ENCODE measurements at places on chromosomes 6 and 20.

GRCh38 chr6:10951675-10952282 lies 64.9 kb downstream of the SYCP2L start:
- H3K36me3 ChIP-seq = no peaks in the 10 kb centered on the region
- H3K4me3 ChIP-seq = 0 out of 2 replicates have a peak overlapping the region, but pooled peaks have one; percentile 33
- DNase-seq = peak; percentile 78
- peaks cover 8% of the 10 kb centered on the region for H3K4me1 ChIP-seq
- H3K27me3 ChIP-seq = no peaks in the 10 kb centered on the region
- H3K27ac ChIP-seq = no peak overlapping the region

DNA sequence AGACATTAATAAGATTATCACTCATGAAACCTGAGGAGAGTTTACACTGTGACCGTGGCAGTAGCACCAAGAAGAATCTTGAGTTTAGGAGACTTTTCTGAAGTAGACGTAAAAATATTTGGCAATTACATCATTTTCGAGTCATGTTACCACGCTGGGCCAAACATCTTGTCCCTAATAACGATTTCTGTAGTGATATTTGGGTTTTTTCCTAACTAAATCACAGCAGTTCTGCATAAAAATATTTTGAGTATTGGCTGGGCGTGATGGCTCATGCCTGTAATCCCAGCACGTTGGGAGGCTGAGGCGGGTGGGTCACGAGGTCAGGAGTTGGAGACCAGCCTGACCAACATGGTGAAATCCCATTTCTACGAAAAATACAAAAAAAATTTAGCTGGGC lies 262.4 kb downstream of the PHF3 start:
- peak; percentile 64 for DNase-seq
- H3K36me3 ChIP-seq = no peaks in the 10 kb centered on the region
- peaks cover 29% of the 10 kb centered on the region for H3K4me1 ChIP-seq

DNA sequence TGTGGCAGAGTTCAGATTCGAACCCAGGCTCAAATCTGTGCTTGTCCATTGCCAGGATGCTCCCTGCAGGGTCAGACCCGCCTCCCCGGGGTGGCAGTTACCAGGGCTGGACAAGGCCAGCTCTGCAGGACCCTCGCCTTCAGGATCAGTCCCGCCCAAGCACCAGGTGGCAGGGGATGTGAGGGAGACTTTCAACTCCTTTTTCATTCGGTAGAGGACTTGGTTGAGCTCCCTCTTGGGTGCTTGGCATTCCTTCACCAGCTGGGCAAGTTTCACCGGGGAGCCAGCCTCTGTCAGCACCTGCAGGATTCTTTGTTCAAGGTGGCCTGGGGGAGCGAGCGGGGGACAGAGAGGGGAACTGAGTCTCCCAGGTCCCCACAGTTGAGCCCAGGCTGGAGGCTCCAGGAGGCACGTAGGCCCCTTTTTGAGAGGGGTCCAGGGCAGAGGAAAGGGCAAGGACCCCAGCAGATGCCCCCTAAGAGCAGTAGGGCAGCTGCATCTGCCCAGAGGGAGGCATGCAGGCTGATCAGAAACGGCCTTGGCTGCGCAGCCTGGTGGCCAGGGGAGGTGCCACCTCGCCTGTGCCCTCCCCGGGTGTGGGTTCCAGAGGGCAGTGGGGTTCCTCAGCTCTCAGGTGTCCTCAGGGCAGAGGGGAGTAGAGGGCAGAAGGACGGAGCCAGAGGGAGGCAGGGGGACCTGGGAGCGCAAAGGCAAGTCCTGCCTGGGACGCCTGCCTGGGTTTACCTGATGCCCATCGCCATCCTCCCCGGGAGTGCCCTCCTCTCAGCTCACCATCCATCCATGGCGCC lies 3.9 kb downstream of the ZBP1 start:
- no peaks in the 10 kb centered on the region for H3K36me3 ChIP-seq
- H3K27ac ChIP-seq = no peak overlapping the region
- H3K27me3 ChIP-seq = no peaks in the 10 kb centered on the region
- DNase-seq = no peak
- no peaks in the 10 kb centered on the region for H3K4me1 ChIP-seq
- no peak overlapping the region for H3K4me3 ChIP-seq

GRCh38 chr6:20402342-20403069 lies 827 bp downstream of the E2F3 start:
- peak overlapping the region; percentile 98 for H3K4me3 ChIP-seq
- H3K27ac ChIP-seq = peak overlapping the region; percentile 89
- peak; percentile 65 for DNase-seq
- peaks cover 5% of the 10 kb centered on the region for H3K4me1 ChIP-seq
- H3K27me3 ChIP-seq = no peaks in the 10 kb centered on the region
- H3K36me3 ChIP-seq = no peaks in the 10 kb centered on the region

- no peak overlapping the region for H3K27ac ChIP-seq
- no peak for DNase-seq
- no peak overlapping the region for H3K4me3 ChIP-seq
- H3K4me1 ChIP-seq = no peaks in the 10 kb centered on the region
Measured at GRCh38 chr6:45916692-45917091, 99.0 kb downstream of the CLIC5 start.

- H3K27ac ChIP-seq = no peak within 1 kb of the TSS
- H3K4me1 ChIP-seq = no peaks in the 10 kb centered on the region
- no peaks in the 10 kb centered on the region for H3K36me3 ChIP-seq
Measured at GRCh38 chr6:131636880-131637792, at the start of gene ENPP3. Gene ENPP3, plus strand, starts transcription at chr6:131637302. Its CDS starts 83 bp downstream, at chr6:131637385.

DNA sequence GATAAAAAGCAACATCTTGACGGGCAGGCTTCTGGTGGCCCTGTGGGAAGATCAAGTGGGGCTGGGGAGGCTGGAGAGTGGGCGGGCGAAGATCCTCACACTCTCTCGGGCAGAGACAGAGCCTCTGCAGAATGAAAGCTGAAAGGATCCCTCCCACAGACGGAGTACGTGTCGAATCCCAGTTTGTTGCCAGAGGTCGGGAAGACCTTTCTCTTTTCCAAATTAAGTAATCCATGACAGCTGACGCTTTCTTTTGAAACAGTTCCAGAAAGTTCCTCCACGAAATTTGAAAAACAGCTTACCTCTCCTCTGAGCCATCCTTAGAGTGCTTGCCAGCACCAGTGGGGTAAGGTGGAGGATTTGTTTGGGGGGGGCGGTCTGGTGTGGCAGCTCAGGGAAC lies 155.6 kb upstream of the SMLR1 start:
- peak; percentile 26 for DNase-seq
- H3K4me1 ChIP-seq = peaks cover 20% of the 10 kb centered on the region
- H3K4me3 ChIP-seq = no peak overlapping the region
- no peaks in the 10 kb centered on the region for H3K27me3 ChIP-seq
- H3K27ac ChIP-seq = no peak overlapping the region

GRCh38 chr6:93213028-93213427 lies 206.3 kb downstream of the EPHA7 start:
- no peaks in the 10 kb centered on the region for H3K36me3 ChIP-seq
- no peak overlapping the region for H3K4me3 ChIP-seq
- no peaks in the 10 kb centered on the region for H3K27me3 ChIP-seq
- no peak for DNase-seq
- no peak overlapping the region for H3K27ac ChIP-seq

GRCh38 chr6:167394820-167395219 lies 69.9 kb downstream of the TTLL2 start:
- no peaks in the 10 kb centered on the region for H3K36me3 ChIP-seq
- no peak overlapping the region for H3K27ac ChIP-seq
- no peak for DNase-seq
- H3K4me3 ChIP-seq = no peak overlapping the region

GRCh38 chr6:153101461-153101860 lies 29.6 kb downstream of the RGS17 start:
- H3K4me3 ChIP-seq = no peak overlapping the region
- no peak for DNase-seq
- no peaks in the 10 kb centered on the region for H3K27me3 ChIP-seq
- no peak overlapping the region for H3K27ac ChIP-seq

GRCh38 chr6:66179361-66179760 lies 472.3 kb upstream of the EYS start:
- no peaks in the 10 kb centered on the region for H3K36me3 ChIP-seq
- DNase-seq = peak; percentile 16
- H3K27me3 ChIP-seq = no peaks in the 10 kb centered on the region
- no peak overlapping the region for H3K4me3 ChIP-seq
- H3K27ac ChIP-seq = no peak overlapping the region

DNA sequence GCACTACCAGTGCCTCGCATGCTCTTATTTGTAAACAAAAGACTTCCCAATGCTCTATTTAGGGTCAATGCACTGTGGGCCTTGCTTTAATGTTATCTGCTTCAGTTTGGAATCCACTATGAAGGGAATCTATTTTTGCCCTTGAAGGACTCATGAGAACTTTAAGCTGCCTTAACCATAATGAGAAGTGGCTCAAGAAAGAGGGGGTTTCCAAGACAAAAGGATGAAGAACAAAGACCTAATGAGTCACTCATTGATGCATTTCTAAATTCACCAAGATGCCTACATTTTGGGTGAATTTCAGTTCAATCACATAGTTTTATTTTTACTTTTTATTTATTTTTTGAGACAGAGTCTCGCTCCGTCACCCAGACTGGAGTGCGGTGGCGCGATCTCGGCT lies 228.2 kb downstream of the LY86 start:
- H3K27me3 ChIP-seq = no peaks in the 10 kb centered on the region
- H3K36me3 ChIP-seq = no peaks in the 10 kb centered on the region
- no peak overlapping the region for H3K4me3 ChIP-seq
- no peaks in the 10 kb centered on the region for H3K4me1 ChIP-seq

DNA sequence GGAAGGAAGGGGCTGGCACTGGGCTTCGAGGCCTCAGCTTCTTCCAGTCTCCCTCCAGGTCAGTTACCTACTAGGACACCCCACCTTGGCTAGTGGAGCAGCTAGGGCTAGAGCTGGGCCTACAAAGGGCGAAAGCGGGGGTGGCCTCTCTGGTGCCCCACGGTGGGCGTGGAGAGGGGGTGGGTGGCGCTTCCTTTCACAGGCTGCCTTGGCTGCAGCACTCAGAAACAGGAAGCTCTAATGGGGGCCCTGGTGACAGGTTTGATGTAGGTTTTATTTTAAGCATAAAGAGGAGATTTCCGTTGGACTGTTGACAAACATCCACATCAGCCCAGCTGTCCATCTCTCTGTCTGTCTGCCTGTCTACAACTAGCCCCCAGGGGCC lies 13.4 kb downstream of the FAM110A start:
- H3K36me3 ChIP-seq = no peaks in the 10 kb centered on the region
- H3K4me3 ChIP-seq = no peak overlapping the region
- H3K27ac ChIP-seq = no peak overlapping the region
- DNase-seq = no peak

DNA sequence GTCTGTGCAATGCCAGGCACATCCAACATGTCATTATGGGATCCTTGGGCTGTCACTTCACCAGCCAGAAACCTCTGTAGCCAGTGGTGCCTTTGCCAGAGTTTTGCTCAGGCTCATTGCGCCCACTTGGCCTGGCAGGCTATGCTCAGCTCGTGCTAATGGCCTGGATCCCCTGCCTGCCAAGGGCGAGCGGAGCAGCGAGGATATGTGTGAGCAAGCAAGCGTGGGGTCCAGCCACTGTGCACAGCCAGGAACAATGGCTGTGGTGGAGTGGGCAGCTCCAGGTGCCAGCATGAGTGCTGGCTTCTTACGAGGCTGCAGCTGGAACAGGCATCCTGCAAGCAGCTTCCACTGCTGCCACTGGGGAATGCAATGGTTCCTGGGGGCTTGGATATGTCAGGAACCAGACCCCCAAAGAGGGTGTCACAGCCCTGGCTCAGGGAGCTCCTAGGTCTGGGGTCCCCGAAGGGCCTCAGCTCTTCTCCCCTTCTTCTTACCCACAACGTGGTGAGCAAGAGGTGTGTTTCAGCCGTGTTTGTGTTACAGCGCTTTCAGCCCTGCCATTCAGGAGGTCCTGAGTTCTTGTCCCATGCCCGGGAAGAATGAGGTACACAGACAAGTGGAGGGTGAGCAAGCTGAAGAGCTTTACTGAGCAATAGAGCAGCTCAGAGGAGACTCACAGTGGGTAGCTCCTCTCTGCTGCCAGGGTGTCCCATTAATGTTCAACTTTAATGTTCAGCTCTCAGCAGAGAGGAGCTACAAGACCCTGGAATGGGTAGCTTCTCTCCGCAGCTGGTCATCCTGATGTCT lies 22.3 kb upstream of the TOP1 start:
- no peaks in the 10 kb centered on the region for H3K36me3 ChIP-seq
- H3K4me3 ChIP-seq = no peak overlapping the region
- no peaks in the 10 kb centered on the region for H3K27me3 ChIP-seq
- H3K4me1 ChIP-seq = peaks cover 50% of the 10 kb centered on the region

- no peaks in the 10 kb centered on the region for H3K4me1 ChIP-seq
- H3K27ac ChIP-seq = no peak overlapping the region
- no peak for DNase-seq
- H3K4me3 ChIP-seq = no peak overlapping the region
Measured at GRCh38 chr20:51725584-51726176, 42.5 kb downstream of the ATP9A start.

DNA sequence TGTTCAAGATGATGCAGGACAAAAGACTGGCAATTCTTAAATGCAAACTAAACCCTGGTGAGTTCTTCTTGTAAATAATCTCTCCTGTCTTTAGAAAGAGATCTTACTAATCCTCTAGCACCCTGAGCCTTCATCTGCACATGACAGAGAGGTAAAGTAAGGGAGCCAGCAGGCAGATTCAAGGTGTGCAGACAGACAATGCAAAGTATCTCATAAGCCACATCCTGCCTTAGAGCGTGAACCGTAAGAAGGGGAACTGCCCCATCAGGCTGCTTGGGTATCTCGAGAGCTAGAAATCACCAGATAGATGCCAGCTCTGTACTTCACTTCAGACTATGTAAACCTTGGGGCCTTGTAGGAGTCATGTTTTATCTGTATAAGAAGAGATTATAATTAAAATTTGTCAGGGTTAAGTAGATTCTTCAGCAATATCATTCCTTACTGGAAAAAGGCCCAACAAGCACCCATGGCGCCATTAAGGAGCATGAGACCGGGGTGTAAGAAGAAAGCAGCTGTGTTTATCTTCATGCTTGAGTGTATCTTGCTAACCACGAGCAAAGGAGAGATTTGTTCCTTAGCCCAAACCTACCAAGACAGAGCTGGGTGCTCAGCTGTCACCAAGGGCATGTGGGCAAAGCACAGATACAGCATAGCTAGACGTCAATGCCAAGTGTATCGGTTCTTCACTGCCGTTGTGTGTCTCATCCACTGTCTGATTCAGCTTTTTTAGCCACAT lies 24.4 kb downstream of the CNR1 start:
- no peak overlapping the region for H3K4me3 ChIP-seq
- DNase-seq = no peak
- H3K4me1 ChIP-seq = no peaks in the 10 kb centered on the region
- no peaks in the 10 kb centered on the region for H3K36me3 ChIP-seq
- H3K27ac ChIP-seq = no peak overlapping the region

DNA sequence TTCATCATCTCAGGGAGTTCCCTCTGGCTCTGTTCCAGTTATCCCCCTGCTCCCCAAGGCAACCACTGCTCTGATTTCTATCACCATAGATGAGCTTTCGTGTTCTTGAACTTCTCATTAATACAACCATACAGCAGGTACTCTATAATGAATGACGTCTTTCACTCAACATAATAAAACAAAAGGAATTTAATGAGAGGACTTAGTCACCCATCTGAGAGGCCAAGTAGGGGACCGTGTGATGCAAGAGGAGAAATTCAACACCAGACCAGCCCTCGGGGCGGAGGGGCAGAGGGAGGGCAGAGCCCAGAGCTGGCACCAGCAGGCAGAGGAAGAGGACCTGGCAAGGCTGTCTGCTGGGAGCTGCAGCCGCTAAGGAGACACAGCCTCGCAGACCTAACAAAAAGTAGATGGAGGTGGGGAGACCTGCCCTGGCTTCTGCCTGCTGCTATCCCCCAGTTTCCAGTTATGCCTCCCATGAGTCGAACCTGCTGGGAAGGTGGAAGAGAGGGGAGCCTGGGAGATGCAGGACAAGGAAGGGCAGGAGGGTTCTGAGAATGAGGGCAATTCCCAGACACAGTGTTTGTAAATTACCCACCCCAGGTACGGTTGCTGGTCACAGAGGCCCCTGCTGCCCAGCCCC lies 13.8 kb downstream of the CCN5 start:
- H3K4me3 ChIP-seq = peak overlapping the region; percentile 19
- DNase-seq = peak; percentile 93
- H3K4me1 ChIP-seq = peaks cover 30% of the 10 kb centered on the region
- peak overlapping the region; percentile 54 for H3K27ac ChIP-seq
- no peaks in the 10 kb centered on the region for H3K27me3 ChIP-seq

Measured in GM23248 (cell line).